Occipital lobe (tissue), 3 donors: ENCODE measurements at places on chromosomes 2 and 18. TPM values are rescaled to one million over a fixed set of nuclear protein-coding genes. Genes with fewer than 3 reads are reported as not detected.
A peak's percentile ranks its signal among the peaks of the same experiment; 100 is the strongest.

DNA sequence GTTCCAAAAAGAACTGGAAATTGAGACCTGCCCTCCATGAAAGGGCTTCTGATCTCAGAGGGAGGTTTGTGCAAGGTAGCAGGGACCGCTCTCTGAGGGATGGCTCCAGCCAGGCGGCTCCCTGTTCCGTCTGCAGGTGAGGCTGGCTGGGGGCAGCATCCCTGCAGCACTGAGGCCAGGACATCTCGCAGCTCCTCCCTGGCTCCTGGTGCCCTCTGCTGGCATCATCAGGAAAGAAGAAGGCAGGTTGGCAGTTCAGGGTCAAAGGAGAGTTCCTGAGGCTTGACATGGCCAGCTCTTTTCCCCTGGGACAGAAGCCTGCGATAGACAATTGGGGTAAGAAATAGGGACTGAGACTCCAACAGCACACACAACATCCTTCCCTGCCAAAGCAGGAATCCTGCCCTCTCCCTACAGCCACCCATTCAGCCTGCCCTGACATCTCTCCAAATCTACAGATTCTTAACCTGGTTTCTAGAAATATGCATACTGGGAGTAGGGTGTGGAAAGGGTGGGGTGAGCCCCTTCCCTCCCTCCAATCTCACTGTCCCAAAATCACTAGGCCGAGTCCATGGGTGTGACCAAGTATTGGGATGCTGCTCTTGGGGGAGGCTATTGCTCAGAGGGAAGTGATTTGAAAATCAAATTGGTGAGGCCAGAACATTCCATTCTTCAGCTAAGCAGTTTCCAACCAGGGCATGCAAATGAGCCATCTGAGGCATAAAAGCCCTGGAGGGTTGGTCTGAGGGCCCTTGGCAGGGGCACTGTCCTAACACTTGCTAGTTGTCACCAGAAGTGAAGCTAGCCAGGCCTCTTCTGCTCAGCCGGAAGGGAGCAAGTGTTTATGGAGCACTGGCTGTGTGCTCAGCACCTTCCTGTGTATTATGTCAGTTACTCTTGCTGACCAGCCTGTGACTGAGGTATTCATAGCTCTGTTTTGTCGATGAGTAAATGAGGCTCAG, 185.4 kb downstream of the TFCP2L1 start:
- DNase-seq = peak; percentile 19

GRCh38 chr2:206433686-206434085, 9.6 kb upstream of the ADAM23 start:
- DNase-seq = no peak

DNA sequence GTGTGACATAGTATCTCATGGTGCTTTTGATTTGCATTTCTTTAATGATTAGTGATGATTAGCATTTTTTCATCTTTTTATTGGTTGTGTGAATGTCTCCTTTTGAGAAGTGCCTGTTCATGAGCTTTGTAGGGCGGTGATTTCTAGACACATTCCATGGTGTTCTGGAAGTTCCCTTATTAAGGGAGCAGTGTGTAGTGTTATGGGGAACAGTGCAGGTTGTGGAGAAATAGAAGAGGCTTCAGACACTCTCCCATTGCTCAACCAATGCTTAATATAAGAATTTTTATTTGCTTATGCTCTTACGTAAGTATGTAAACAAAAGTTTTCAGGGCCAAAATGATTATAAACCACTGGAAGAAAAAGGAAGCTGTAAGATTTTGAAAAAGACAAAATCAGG, 34.7 kb downstream of the MMADHC start:
- DNase-seq = no peak

DNA sequence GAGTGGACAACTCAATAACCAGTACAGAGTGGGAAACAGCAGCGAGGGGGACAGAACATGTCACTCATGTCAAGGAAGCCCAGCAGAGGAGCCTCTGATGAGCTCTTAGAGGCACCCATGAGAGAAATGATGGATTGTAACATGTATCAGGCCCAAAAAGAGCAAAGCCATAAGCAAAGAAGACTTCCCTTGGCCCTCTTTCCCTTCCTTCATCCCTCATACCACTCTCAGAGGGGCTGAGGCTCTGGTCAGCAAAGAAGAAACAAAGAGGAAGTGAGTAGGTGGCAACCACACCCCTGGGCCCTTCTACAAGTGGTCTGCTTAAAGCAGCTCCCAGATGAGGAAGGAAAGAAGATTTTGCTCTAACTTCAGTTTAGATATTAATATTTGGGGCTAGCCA, 112.8 kb downstream of the CDC42EP3 start:
- DNase-seq = no peak

Gene CHRND
- total RNA-seq = not detected

Gene CCDC138
- 48.4 TPM for total RNA-seq

Gene FAP
- total RNA-seq = 2.2 TPM
